ENCODE measurements at places on chromosomes 4 and X. TPM values are rescaled to one million over a fixed set of nuclear protein-coding genes. Genes with fewer than 3 reads are reported as not detected.

MFSD8 gene
- 11.9 TPM for polyA plus RNA-seq

ARHGEF38 gene
- polyA plus RNA-seq, result not detected

HPSE gene
- polyA plus RNA-seq, result 0.71 TPM

OTUD6A gene
- not detected for polyA plus RNA-seq

H2BW2 gene
- polyA plus RNA-seq, result not detected

TMEM144 gene
- 0.65 TPM for polyA plus RNA-seq

SAGE1 gene
- polyA plus RNA-seq, result not detected

GNRHR gene
- polyA plus RNA-seq, result not detected

C4orf50 gene
- not detected for polyA plus RNA-seq

NAT8L gene
- 0.02 TPM for polyA plus RNA-seq

MAMLD1 gene
- 3.9 TPM for polyA plus RNA-seq

EVC2 gene
- polyA plus RNA-seq, result 2.2 TPM

PSAPL1 gene
- polyA plus RNA-seq, result not detected

FRAS1 gene
- polyA plus RNA-seq, result 3.2 TPM

ADRA2C gene
- polyA plus RNA-seq, result 0.20 TPM

GAGE12F gene
- polyA plus RNA-seq, result not detected

HERC5 gene
- polyA plus RNA-seq, result 0.20 TPM

TLR10 gene
- polyA plus RNA-seq, result not detected

KCNE5 gene
- 0.32 TPM for polyA plus RNA-seq

ZCCHC18 gene
- 3.2 TPM for polyA plus RNA-seq

PAGE1 gene
- not detected for polyA plus RNA-seq

MAGEC1 gene
- polyA plus RNA-seq, result not detected

RPS6KA6 gene
- polyA plus RNA-seq, result 4.0 TPM

F8A1 gene
- polyA plus RNA-seq, result 7.1 TPM

PPP2R3B gene
- 14.9 TPM for polyA plus RNA-seq

HSFX3 gene
- not detected for polyA plus RNA-seq

SLC30A9 gene
- polyA plus RNA-seq, result 37.9 TPM

NCAPG gene
- 14.4 TPM for polyA plus RNA-seq

SCML2 gene
- 0.85 TPM for polyA plus RNA-seq

All from BJ (cell line).